ENCODE measurements at places on chromosomes 2 and 18.

- no peak for DNase-seq
Observed at GRCh38 chr2:121707920-121708361, 28.7 kb downstream of the NIFK start.

DNA sequence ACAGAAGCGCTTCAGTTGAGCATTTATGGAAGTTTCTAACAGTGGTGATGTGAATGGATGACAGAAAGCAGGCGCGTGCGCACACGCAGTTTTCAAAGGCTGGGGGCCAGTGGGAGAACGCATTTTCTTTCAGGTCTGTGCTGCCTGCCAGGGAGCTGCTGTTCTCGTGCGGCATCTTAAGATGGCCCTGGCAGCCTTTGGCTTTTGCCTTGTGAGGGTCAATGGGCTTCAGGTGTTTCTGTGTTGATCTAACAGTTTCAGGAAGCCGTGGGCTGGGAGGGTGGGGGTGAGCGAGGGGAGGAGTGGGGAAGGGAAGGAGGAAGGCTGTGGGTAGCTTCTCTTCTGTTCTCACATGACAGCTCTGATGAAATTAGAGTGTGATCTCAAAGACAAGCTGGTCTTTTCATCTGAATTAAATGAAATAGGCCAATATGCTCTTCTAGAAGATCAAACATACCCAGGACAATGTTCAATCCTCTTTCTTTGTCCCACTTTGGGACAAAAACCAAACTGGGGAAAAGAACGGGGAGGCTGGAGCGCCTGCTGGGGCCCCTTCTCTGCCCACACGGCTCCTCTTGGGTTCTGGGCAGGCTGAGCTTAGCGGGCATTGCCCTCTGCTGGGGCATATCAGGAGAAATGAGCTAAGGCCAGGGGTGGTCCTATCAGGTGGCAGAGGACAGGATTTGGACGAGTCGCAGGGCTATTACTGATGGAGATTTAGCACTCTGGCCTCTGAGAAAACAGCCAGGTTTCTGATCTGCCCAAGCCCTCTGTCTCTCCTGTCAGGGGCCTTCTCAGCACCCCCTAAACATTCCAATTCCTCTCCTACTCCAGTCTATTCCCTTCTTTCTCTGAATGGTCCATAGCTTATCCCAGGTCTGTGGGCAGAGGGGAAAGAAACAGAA, 126.2 kb upstream of the LGALSL start:
- peak; percentile 29 for DNase-seq

GRCh38 chr2:119704670-119705120, 25.7 kb downstream of the TMEM177 start:
- no peak for DNase-seq

- DNase-seq: no peak
Observed at GRCh38 chr2:54783349-54783748, 59.9 kb downstream of the EML6 start.

- no peak for DNase-seq
Observed at GRCh38 chr2:156436497-156437085, 412 bp downstream of the GPD2 start.

GRCh38 chr2:129437725-129438124, 541.7 kb upstream of the RAB6C start:
- DNase-seq: no peak

DNA sequence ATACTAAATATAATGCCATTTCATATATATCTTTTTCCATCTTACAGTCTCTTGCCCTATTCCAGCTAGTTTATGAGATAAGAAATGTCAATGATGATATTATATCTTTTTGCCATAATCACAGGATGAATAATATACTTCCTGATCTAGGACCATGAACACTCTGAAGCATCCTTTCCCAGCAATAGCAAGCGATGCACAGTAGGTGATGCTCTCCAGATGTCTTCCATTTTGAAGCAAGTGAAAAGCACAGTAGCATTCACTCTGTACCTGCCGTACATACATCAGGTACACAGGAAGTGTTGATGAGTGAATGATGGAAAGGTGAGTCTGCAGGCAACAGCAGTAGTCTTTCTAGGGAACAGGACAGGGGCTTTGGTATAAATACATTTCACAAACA, 8.6 kb upstream of the SULT1C4 start:
- DNase-seq: no peak

DNA sequence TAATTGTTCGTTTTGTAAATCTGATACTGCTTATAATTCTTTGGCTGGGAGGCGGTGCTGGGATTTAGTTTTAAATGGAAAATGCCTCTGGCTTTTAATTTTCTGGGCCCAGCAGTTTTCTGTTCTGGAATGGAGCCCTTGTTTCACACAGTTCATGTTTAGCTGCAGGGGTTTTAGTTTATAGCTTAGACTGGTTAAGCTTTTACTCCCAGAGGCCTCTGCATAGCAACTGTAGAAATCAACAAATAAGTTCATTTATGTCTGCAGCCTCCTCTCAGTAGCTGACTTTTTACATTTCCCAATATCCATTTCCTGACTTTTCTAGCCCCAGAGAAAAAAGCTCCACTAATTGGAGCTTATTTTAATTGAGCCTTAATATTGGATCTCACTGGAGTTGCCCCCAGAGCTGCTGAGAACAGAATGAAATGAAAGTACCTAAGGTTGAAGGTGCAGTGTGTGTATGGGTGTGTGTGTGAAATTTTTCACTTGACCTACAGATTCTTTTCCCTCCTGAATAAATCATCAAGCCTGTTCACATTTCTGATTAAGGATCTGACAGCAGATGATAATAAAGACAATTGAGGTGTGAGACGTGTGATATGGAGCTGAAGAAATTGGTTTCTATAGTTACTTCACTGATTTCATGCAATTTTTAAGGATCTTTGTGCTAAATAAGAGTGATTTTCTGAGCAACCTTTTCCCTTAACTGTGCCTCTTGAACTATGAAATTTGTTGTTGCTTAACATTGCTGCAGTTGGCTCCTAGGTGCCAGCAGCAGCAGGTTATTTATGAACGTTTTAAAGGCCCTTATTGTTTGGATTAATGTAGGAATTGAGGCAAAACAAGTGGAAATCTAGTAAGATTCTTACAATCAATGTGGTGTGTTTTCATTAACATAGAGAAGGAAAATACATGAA, 109.6 kb downstream of the TAF4B start:
- no peak for DNase-seq

DNA sequence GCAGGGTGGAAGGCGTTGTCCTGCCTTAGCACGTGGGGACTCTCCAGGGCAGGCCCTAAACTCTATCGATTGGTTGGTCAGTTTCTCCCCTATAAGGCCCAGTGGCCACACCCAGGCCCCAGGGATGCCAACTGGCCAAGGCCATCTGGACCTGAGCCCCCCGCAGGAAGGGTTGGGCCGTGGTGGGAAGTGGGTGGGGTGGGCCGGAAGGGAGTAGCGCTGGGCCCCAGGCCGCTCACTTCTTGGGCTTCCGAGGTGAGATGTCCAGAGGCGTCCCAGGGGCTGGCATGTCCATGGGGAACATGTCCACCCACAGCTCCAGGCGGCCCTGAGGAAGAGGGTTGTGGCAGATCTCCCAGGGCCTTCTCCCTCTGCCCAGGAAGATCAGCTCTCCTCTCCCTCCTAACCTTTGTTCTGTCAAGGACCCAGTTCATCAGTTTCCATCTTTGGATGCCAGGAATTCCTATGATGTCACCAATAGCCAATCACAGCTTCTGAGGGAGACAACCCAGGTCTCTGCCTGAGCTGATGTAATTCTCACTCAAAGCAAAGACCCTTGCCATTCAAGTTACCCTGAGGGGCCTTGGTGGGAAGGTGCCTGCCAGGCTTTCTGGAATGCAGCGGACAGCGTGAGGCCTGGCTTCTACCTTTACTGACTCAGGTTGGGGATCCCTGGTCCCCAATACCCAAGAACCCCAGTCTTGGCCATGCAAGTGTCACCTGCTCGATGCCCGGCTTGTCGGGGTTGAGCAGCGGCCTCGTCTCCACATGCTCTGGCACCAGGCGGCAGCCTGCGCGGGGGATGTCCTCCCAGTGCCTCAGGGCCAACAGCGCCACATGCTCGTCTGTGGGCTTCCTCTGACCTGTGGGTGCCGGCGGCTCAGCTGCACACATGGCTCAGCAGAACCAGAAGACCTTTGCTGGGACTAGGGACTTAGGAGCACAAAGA, 14.4 kb downstream of the OTOF start:
- no peak for DNase-seq

- DNase-seq: peak; percentile 12
Observed at GRCh38 chr18:49227441-49228165, 232.8 kb downstream of the DYM start.

GRCh38 chr18:59639821-59640220, 57.4 kb downstream of the CCBE1 start:
- no peak for DNase-seq

GRCh38 chr18:62637403-62637802, 77.9 kb upstream of the PHLPP1 start:
- DNase-seq: no peak

GRCh38 chr2:242051463-242051862, 181.9 kb downstream of the RTP5 start:
- DNase-seq: no peak

- DNase-seq: no peak
Observed at GRCh38 chr18:78787751-78788150, 191.9 kb upstream of the SALL3 start.

- DNase-seq: peak; percentile 26
Observed at GRCh38 chr2:169767243-169767888, 31.3 kb upstream of the SSB start.

GRCh38 chr18:111306-112014, 46.9 kb upstream of the USP14 start:
- peak; percentile 62 for DNase-seq

- no peak for DNase-seq
Observed at GRCh38 chr2:223465793-223466192, 136.4 kb downstream of the SCG2 start.

DNA sequence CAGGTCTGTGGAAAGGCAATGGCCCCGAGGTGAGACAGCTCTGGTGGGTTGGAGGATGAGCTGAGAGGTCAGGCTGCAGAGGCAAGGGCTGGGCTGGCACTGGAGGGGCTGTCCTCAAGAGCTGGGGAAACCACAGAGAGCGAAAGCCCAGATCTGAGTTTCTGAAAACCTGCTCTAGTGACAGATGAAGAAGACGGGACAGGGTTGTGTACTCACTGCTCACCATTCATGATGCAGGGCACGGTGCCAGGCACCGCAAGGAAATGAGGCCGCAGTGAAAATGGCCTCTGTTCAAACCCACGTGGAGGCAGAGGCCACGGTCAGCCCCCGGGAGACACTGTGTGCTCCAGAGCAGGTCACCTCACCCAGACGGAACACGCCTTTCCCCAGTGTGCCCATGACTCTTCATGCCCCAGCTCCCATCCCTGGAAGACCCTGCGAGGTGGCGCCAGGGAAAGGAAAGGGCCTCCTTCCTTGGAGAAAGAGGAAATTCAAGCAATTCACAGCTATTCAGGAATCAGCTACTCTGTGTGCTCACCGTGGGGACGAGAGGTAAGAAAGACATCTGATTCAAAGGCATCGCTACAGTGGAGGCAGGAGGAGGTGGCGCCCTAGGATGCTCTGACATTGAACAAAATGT, 24.3 kb upstream of the ID2 start:
- DNase-seq: no peak

DNA sequence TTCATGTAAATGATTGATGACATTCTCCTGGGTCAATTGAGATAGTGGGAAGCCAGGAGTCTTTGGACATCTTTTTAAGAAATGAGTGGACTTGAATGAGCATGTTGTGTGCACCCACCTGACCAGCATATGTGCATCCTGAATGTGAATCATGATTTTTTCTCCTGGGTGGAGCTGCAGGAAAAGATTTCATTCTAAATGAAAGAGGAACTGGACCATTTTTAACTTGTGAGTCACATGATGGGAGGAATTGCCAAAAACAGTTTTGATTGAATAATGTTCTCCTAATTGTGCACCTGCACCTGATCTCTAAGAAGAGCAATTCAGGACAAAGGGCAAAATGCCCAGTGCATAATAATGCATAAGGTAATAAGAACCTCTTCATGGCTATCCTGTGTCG, 32.3 kb downstream of the COPS8 start:
- no peak for DNase-seq

GRCh38 chr2:59390581-59390980, 1149.5 kb upstream of the FANCL start:
- DNase-seq: no peak

DNA sequence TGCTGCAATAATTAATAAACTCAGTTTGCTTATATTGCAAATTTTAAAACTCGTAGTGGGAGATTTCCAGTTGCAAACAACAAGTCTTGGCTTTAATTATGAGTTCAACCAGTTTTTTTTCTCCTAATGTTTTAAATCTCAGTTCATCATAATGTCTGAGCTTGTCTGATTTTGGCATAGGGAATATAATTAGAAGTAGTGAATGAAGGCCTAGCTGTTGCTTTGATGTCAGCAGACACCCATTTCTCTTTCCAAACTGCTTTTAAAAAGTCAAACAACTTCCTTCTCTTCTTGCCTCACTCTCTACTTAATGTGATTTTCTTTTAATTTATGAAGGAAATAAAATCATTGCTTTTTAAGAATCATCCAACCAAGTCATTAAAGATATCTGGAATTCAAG, 1462.1 kb downstream of the DPP10 start:
- no peak for DNase-seq

DNA sequence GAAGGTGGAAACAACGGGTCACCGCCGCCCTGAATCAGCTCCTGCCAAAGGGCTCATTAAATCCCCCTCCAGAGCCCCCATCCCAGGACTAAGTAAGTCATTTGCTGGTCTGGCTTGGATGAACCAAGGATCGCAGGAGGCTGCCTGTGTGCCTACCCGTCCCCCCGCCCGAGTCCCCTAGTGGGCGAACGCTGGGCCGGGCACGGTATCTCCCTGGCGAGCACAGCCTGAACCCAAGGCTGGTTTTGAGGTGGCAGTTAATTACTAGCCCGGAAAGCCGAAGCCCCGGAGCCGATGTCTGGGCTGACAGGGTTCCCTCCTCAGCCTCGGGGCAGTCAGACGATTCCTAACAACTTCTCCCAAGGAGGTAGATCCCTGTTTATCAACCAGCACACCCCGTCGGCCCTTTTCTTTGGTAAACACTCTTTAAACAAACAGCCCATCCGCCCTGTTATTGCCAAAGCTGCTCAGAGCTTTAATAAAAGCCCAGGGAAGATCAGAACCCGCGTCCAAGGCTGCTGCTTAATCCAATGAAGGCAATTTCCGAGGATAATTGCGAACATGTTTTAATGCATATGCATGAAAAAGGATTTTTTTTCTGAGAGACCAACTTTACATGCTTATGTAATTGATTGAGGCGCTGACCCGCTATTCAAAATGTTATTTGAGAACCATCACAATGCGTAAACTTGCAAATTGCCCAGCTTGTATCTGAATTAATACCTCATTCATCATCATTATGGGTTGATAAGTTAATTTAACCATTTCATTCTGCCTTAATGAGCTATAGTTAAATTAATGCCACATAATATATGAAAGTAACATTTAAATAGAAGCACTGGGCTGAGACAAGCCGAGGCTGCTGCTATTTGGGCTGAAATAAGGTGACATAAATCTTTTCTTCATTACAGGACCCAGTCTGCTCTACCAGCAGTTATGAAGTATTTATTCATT, 10.5 kb downstream of the EVX2 start:
- no peak for DNase-seq

- no peak for DNase-seq
Observed at GRCh38 chr2:71697106-71698004, 244.0 kb downstream of the DYSF start.

- DNase-seq: no peak
Observed at GRCh38 chr2:196959281-196959680, 32.8 kb upstream of the PGAP1 start.

All from stimulated activated CD4-positive, alpha-beta T cell treated with anti-CD3 and anti-CD28 coated beads, TNF-alpha, amount 100 ng/mL, for 24 hours (primary cell).